Stimulated activated CD4-positive, alpha-beta T cell treated with anti-CD3 and anti-CD28 coated beads, Interleukin-1b, Interleukin-23, amount 100 ng/mL, for 1 hour (primary cell): ENCODE measurements at places on chromosomes 13 and 19.

DNA sequence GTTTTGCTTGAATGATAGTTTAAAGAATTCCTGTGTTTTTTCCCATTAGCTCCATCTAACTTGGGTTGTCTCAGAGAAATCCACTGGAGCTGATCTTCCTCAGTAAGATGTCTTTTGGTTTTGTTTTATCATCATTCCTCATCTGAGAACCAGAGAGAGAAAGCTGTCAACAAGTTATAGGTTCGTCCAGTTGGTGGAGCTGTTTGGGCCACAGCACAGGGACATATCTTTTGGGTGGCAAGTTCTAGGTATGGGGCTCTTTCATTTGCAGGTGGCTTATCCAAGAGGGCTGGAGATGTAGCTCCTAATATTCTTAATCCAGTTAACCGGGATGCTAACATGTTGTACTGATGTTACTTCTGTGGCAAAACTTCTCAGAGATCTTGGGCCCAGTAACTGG is 174.2 kb downstream of the KCNRG start:
- DNase-seq, result no peak

DNA sequence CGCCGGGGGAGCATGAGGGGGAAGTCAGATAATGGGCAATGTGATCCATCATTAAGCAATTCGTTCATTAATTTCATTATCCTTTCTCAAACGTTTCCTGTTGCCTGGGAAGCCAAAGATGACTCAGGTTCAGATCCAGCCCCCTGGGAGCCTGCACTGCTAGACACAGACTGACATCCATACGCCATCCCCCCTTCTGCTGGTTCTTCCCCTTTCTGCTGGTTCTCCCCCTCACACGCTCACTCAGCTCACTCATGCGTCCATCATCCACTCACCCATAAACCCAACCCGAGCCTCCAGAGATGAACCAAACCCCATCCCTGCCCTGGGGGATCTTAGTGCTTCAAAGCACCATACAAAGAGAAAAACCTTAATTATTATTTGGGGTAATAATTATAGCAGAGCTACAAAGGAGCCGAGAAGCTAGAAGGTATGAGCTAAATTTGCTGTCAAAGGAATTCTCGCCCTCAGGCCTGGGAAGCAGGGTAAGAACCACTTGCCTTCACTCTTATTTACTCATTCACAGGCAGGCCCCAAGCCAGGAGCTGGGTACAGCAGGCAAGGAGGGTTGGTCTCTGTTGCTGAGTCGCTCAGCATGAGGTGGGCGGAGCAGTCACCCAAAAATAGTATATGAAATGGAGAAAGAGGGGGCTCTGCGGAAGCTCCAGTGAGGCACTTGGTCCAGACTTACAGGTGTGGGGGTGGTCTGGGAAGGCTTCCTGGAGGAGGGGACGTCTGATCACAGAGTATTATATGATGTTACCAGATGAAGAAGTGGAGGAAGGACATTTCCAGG is 7.0 kb upstream of the ZNF444 start:
- no peak for DNase-seq

- no peak for DNase-seq
These were observed 8.6 kb downstream of the BRCA2 start for GRCh38 chr13:32323912-32324311.

DNA sequence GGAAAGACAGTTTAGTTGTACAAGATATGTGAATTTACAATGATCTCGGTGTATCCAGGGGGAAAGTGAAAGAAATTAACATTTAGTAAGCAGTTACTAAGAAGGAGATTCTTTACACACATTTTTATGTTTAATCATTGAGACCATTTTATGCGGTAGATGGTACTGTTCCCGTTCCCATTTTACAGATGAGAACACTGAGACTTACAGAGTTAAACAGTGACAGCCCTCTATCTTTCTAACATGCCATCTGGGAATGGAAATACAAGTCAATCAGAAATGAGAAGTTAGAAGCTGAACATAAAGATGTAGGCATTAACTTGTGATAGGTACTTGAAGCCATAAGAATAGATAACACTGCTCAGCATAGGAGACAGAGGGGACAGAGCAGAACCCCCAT is 144.9 kb downstream of the VWA8 start:
- no peak for DNase-seq

GRCh38 chr13:26529441-26529840 is 28.0 kb upstream of the WASF3 start:
- DNase-seq, result no peak
